Pancreas (tissue), 10 donors: ENCODE measurements at places on chromosomes 6 and 20. TPM values are rescaled to one million over a fixed set of nuclear protein-coding genes. Genes with fewer than 3 reads are reported as not detected.

SNX21 gene
- polyA plus RNA-seq: 22.6 TPM

PET117 gene
- polyA plus RNA-seq: 5.5 TPM

TREML1 gene
- 0.28 TPM for polyA plus RNA-seq

KCNG1 gene
- polyA plus RNA-seq: 2.2 TPM

SMPDL3A gene
- 7.4 TPM for polyA plus RNA-seq

VNN1 gene
- 1.6 TPM for polyA plus RNA-seq

SLC13A3 gene
- 2.3 TPM for polyA plus RNA-seq
